Activated CD4-positive, CD25-positive, alpha-beta regulatory T cell treated with anti-CD3 and anti-CD28 coated beads, Interleukin-2, amount 50 U/mL, for 24 hours (primary cell): ENCODE measurements at places on chromosomes 2 and 18.

GRCh38 chr18:5972298-5972697, 77.0 kb upstream of the TMEM200C start:
- no peak for ATAC-seq

DNA sequence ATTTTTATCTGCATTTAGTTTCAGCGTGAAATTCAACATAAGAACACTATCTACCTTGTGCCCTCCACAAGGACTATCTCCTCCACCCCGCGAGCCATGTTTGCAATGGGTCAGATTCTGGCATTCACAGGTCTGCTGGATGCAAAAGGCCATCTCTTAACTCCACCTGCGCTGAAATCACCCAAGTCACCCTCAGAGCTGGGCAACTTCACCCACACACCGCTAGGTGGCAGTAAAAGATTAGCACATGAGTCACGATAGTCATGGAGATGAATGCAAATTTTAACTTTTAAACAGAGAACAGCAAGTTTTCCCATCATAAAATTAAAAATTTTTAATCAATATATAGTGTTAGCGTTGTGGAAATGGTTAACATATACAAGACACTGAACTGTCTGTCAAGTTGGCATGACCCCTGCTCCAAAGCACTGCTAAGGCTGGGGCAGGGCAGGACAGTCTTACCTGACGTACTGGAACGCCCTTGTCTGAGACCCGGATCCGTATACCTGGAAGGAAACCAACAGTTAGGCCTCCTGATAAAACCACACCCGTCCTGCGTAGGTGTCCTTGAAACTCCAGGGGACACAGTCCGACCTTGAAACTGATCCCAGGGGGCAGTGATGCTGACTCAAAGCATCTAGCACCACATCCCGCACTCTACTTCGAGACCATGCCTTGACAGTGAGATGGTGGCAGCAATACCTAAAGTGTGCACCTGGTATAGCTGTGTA, 89.6 kb downstream of the UXS1 start:
- peak; percentile 55 for ATAC-seq

DNA sequence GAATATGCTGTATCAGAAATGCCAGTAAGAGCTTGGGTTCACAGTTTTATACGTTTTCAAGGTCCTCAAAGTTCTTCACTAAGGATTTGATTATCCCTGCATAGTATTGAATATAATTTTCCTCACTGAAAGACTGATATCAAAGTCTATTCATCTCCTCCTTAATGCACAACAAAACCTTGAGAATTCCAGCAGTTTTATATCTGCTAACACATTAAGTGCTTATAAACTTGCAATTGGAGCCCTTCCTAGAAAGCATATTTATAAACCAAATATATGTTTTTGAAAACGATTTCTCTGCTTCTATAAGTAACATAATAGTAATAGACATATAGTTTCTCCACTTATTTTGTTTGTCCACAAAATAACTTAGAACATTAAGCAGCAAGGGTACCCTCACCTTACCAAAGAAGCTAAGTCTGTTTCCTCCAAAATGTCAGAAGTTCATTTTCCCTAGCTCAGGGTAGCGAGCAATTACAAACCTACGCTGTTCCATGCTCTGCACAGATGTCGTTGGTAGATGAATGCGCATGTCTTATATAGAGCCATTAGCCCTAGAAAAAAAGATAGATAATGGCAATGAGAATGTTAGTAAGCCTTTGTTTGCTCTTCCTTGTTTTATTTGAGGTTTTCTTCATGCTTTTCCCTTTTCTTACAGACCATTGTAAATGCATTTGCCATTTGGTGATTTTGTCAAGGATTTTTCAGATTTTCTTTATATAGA, 213.2 kb downstream of the RBM43 start:
- ATAC-seq: no peak

- no peak for ATAC-seq
These were observed 372.7 kb downstream of the FBXO15 start for GRCh38 chr18:73774811-73775509.

- ATAC-seq: no peak
These were observed 57.6 kb upstream of the SERTAD2 start for GRCh38 chr2:64711252-64711800.

- ATAC-seq: no peak
These were observed 54.8 kb upstream of the ZC3H15 start for GRCh38 chr2:186431306-186431705.

GRCh38 chr2:120960770-120961366, 225.2 kb downstream of the GLI2 start:
- no peak for ATAC-seq

DNA sequence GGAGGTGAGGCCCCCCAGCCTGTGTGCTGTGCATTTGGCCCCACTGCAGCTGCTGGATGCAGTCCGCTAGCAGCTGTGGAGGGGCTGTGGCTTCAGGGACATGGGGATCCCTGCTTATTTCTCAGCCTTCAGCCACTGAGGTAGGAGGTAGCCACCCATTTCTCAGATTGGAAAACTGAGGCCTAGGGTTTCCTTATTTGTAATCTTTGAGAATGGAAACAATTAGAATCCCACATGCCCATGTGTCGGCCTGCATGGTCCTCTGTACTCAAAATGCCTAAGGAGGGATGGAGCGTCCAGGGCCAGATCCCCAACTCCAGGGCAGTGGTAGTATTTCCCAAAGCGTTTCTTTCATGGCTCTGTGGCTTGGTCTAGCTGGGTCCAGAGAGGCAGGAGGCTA, 42.1 kb downstream of the TOGARAM2 start:
- ATAC-seq: no peak

GRCh38 chr2:85439986-85440385, 21.5 kb downstream of the SH2D6 start:
- peak; percentile 12 for ATAC-seq

DNA sequence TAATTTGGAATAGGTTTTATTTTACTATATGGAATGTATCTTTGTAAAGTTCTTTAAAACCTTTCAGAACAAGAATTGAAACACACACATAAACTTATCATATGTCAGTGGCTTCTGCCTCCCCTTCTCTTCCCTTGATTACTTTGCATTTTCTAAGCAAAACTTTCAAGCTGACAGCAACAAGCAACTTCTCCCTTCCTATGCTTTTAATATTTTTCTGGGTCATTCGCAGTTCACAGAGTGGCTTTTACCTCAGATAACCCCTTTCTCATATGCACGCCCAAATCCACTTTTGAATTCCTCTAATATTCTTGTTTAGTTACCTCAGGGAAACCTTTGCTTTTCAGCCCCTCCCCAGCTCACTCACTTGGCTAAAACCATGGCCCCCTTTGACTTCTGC, 36.7 kb upstream of the CDC42EP3 start:
- no peak for ATAC-seq

GRCh38 chr2:179812501-179812900, 48.9 kb downstream of the ZNF385B start:
- ATAC-seq: no peak

- no peak for ATAC-seq
These were observed 555.0 kb upstream of the TMEFF2 start for GRCh38 chr2:192749611-192750200.

- ATAC-seq: peak; percentile 18
These were observed 765 bp upstream of the ID2 start for GRCh38 chr2:8680822-8681760.

DNA sequence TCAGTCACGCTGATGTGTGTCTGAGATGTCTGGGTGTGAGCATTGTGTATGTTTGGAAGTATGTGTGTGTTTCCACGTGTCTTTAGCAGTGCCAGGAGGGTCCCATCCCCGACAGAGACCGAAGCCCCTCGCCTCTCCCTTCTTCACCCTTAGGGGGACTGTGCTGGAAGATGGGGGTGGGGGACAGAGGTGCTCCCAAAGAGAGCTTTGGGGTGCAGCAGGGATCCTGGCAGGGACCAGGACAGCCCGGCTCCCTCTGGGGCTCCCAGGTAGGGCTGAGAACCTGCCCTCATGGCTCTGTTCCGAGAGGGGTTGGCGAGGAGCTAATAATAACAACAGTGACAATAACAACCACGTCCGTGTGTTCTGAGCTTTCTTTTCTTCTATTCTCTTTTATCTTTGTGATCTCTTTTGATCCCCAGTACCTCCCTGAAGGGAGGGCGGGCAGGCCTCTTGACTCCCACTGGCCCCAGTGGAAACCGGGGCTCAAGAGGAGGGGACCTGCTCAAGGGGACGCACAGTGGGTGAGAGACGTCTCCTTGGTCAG, 57.6 kb downstream of the SMAD7 start:
- ATAC-seq: no peak

DNA sequence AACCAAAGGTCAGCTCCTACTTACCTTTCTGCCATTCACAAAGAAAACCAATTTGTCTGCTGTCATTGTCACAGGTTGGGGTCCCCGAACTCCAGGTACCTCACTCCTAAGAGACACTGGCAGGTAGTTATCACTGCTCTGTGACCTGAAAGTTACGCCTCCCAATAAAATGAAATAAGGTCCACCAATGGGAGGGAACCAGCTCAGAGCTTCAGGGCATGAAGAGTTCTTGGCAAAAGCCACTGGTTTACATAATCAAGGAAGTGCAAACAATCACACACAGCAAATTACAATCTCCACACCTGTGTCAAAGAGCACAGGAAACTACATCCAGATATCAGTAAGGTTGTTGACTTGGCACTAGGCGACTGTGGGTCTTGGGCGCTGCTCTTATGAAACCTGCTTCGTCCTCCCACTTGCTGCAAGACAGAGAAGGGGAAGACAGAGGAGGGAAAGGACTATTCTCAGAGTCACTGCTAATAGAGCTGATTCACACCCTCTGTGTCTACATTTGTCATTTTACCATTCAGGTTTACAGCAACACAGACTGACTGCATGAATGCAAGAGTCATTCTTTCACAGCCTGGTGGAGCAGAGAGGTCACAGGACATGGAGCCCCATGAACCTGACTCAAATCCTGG, at the start of gene XDH:
XDH (minus strand) TSS at position 142 of the 641 bp plus-strand sequence; CDS start at position 66, 76 bp downstream.
- no peak for ATAC-seq

- ATAC-seq: no peak
These were observed 44.3 kb downstream of the ST3GAL5 start for GRCh38 chr2:85844486-85844885.

GRCh38 chr2:45121236-45121927, 112.1 kb upstream of the SIX2 start:
- no peak for ATAC-seq

DNA sequence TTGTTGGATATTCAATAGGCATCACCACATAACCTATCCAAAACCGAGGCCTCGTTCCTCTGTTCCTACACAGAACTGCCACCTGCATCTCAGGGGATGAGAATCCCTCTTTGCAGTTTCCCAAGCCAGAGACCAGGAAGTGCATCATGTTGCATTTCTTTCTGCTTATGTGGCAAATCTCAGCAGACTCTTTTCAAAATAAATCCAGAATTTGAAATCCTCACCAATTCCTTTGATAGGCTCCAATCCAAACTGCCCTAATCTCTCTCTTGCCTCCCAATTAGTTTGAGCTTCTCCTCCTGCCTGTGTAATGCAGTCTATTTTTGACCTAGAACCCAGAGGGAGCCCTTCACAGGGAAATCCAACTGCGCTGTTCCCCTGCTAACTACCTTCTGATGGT, 215.5 kb downstream of the RNF144A start:
- no peak for ATAC-seq

GRCh38 chr2:86194751-86195054, 559 bp downstream of the IMMT start:
- ATAC-seq: no peak

GRCh38 chr2:39540414-39540813, 103.3 kb upstream of the MAP4K3 start:
- ATAC-seq: no peak

GRCh38 chr2:159863526-159864160, 65.6 kb upstream of the CD302 start:
- no peak for ATAC-seq

GRCh38 chr2:148627224-148627623, 17.3 kb upstream of the EPC2 start:
- ATAC-seq: no peak

- no peak for ATAC-seq
These were observed 4.8 kb upstream of the PARD6G start for GRCh38 chr18:80252136-80252535.

- no peak for ATAC-seq
These were observed 14.3 kb upstream of the FAHD2A start for GRCh38 chr2:95388091-95388692.

DNA sequence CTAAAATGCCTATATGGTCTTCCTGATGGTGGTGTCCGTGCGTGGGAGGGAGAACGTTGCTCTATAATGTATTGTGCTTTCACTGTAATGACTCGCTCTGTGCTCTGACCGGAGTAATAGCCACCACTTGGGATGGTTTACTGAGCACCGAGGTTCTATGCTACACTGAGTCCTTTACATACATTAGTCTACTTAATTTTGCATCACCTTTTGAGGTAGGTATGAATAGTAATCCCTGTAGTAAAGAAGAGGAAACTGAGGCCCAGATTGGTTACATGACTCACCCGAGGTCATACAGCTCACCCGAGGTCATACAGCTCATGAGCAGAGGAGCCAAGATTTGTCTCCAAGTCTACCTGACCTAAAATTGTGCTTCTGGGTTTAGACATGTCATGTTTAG, 79.5 kb downstream of the ARMC9 start:
- peak; percentile 41 for ATAC-seq

GRCh38 chr2:216113572-216113971, 4.4 kb downstream of the XRCC5 start:
- ATAC-seq: peak; percentile 33

DNA sequence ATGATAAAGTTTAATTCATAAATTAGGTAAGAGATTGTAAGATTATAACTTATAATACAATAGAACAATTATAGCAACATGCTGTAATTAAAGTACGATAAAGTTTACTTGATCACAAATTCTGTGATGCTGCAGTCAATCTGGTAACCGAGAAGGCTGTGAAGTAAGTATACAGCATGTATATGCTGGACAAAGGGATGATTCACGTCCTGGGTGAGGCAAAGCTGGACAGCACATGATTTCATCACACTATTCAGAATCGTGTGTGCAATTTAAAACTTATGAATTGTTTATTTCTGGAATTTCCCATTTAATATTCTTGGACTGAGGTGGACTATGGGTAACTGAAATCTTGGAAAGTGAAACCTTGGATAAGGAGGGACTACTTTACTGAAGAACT, 522.2 kb upstream of the CNTNAP5 start:
- no peak for ATAC-seq

GRCh38 chr2:187552828-187553681, 1.2 kb downstream of the TFPI start:
- peak; percentile 46 for ATAC-seq

- ATAC-seq: no peak
These were observed 120.3 kb downstream of the INO80D start for GRCh38 chr2:205965707-205966106.

GRCh38 chr2:240374085-240374907, 61.2 kb upstream of the GPC1 start:
- ATAC-seq: no peak

GRCh38 chr2:70978341-70979179, at the start of gene ANKRD53:
Gene ANKRD53 (plus strand): TSS chr2:70978630. CDS start chr2:70978646, 16 bp downstream.
- peak; percentile 19 for ATAC-seq

GRCh38 chr18:41745166-41746049, 209.6 kb upstream of the PIK3C3 start:
- no peak for ATAC-seq

GRCh38 chr2:139478165-139478914, 698.1 kb upstream of the NXPH2 start:
- ATAC-seq: no peak

- no peak for ATAC-seq
These were observed 80.8 kb downstream of the KIF5C start for GRCh38 chr2:148955798-148956197.
